HT1080 (cell line): ENCODE measurements at places on chromosomes 1 and 21.
A peak's percentile ranks its signal among the peaks of the same experiment; 100 is the strongest.

- DNase-seq: peak; percentile 61
Observed at GRCh38 chr1:203271018-203271743, 34.1 kb upstream of the BTG2 start.

GRCh38 chr1:185627761-185628501 is 106.3 kb upstream of the HMCN1 start:
- no peak for DNase-seq

DNA sequence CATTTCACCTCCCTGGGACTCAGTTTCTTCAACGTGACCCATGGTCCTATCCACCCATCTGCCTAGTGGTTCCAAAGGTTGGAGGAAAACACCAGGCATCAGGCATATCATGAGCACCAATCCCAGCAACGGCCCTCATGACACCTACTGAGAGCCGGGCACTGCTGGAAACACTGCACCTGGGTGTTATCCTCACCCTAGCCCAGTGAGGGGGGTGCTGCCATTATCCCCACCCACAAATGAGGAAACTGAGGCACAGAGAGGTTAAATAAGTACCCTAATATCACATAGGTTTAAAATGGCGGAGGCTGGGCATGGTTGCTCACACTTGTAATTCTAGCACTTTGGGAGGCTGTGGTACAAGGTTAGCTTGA is 206.9 kb downstream of the MATN1 start:
- no peak for DNase-seq

- peak; percentile 41 for DNase-seq
Observed at GRCh38 chr1:226702957-226703831, 35.9 kb downstream of the ITPKB start.

GRCh38 chr1:113325022-113325421 is 65.3 kb upstream of the MAGI3 start:
- DNase-seq: peak; percentile 70

- no peak for DNase-seq
Observed at GRCh38 chr1:15146971-15147376, 6.6 kb upstream of the TMEM51 start.

DNA sequence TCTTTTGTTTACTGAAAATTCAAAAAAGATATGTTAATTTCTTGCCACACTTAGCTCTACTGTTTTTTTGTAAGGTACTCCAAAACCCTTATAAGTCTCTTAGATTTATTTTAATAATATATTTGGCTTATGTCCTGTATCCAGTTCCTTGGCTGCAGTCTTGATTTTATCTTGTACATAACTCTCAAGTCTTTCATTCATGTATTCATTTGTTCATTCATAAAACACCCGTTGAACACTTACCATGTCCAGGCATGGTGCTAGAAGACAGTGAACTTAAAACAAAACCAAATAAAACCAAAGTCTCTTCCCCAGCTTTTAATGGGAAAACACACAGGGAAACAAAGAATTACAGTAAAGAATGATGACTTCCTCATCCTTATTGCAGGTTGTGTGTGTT is 215.8 kb downstream of the FGGY start:
- no peak for DNase-seq

DNA sequence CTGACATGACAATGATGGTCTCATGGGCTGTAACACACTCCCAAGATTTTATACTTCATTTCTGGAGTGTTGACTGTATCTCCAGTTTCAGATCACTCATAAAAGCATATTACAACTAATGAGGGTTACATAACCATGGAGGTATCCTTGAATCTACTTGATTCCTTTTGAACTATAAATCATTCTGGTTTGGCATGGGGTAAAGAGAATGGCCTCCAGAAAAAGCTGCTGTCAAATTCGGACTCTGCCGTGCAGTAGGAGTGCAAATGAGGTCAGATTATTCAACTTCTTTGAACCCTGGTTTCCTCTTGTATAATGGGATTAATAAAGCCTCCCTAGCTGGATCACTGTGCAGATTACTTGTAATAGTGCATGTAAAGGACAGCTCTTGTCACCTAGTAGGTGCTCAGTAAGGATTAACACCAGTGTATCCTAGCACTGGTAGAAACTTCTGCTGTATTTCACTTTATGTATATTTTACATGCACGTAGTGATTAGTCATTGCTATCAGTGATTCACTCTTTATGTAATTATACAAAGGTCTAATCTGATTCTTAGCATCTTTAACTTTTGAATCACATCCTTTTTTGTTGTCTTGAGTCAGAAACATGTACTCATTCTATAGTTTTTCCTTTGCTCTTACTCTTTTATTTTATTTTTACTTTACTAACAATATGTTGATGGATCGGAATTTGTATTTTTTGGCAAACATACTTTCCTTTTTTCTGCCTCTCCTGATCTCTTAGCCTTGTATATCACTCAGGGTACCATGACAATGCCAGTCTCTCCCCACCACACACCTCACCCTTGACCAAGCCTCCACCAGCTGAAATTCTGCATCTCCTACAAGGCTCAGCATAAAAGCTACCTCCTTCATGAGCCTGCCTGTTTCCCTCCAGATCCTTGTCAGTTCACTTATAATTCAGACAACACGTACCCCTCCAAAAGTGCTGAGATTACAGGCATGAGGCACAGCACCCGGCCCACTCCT is 3.2 kb downstream of the LRRC8C start:
- DNase-seq: peak; percentile 80

DNA sequence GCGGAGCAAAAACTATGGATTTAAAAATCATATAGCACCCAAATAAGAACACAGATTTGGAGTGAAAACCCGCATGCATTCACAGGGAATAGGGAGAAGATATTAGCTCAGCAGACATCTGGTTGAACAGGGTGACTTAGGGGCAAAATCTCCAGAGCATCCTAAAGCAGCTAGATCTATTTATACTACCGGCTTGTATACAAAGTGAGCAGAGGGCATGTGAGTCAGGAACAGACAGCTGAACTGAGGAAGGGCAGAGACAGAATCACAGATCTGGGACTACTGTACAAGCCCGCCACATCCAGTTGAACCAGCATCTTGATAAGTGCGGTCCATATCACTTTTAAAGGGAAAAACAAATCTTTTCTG is 35.2 kb upstream of the EXOSC10 start:
- DNase-seq: no peak

- no peak for DNase-seq
Observed at GRCh38 chr1:101217148-101217547, 19.7 kb upstream of the S1PR1 start.

GRCh38 chr1:232797856-232798510 is 7.2 kb upstream of the MAP10 start:
- no peak for DNase-seq

- DNase-seq: peak; percentile 41
Observed at GRCh38 chr1:9228609-9229008, 6.0 kb upstream of the H6PD start.

DNA sequence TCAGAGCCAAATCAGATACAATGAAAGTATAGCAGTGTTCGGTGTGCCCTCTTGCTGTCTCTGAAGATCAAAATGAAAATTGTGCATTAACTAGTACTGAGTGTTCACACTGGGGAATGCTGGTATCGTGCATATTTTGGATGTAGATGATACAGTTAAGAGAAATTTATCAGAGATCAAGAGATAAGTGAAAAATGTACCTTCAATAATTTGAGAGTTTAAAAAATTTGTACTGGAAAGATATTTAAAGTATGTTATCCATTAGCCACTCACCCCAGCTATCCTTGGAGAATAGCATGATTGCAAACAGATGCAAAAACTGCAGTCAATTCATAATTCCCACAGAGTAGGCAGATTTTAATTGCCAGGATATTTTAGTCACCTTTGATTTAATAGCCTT is 56.4 kb downstream of the GREM2 start:
- DNase-seq: no peak
